ENCODE measurements at places on chromosomes 1 and 21.
A peak's percentile ranks its signal among the peaks of the same experiment; 100 is the strongest.

GRCh38 chr21:27586326-27586725, 619.4 kb upstream of the ADAMTS5 start:
- no peak for DNase-seq

GRCh38 chr1:38489844-38490270, 369.7 kb downstream of the RRAGC start:
- DNase-seq: peak; percentile 9

DNA sequence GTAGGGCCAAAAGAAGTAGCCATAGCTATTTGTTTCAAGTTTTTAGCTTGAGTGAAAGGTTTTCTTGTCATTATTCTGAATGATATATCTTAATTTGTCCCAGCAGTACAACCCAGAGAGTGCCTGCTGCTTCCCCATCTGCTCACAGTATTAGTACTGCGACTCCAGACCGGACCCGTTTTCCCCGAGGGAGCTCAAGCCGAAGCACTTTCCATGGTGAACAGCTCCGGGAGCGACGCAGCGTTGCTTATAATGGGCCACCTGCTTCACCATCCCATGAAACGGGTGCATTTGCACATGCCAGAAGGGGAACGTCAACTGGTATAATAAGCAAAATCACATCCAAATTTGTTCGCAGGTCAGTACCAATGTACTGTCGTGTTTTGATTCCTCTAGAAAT, 37.2 kb upstream of the C1orf115 start:
- peak; percentile 94 for DNase-seq

DNA sequence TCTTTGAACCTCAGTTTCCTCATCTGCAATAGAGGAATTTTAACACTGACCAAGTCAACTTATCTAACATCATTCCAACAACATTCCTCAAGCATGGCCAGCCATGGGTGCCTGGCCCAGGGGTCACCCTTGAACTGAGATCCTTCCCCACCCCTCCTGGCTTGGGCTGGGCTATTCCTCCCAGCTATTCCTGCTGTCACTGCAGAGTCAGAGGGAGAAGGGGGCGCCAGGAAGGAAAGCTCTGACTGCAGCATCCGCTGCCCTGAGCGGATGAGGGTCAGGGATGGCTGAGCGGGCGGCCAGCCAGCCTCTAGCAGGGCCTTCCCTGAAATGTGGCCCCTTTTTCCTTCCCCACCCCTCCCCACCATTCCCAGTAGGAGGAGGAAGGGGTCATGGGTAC, 3.1 kb downstream of the TINAGL1 start:
- no peak for DNase-seq

DNA sequence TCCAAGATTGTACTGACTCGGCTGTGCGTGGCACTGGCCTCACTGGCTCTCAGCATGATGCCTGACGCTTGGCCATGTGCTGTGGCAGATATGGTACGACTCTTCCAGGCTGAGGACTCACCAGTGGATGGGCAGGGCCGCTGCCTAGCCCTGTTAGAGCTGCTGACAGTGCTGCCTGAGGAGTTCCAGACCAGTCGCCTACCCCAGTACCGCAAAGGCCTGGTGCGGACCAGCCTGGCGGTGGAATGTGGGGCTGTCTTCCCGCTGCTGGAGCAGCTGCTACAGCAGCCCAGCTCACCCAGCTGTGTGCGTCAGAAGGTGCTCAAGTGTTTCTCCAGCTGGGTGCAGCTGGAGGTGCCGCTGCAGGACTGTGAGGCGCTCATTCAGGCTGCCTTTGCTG, 2.9 kb downstream of the IPO13 start:
- DNase-seq: peak; percentile 70

- no peak for DNase-seq
These were observed 130.5 kb downstream of the BACH1 start for GRCh38 chr21:29429218-29429617.
